Stimulated activated CD8-positive, alpha-beta memory T cell treated with anti-CD3 and anti-CD28 coated beads, Interleukin-7, amount 100 ng/mL, for 1 hour (primary cell): ENCODE measurements at places on chromosomes 7 and 10.

- DNase-seq, result no peak
These were observed 124.3 kb downstream of the CUX1 start for GRCh38 chr7:101941481-101942383.

- no peak for DNase-seq
These were observed 170.2 kb downstream of the SKAP2 start for GRCh38 chr7:26694141-26694540.

DNA sequence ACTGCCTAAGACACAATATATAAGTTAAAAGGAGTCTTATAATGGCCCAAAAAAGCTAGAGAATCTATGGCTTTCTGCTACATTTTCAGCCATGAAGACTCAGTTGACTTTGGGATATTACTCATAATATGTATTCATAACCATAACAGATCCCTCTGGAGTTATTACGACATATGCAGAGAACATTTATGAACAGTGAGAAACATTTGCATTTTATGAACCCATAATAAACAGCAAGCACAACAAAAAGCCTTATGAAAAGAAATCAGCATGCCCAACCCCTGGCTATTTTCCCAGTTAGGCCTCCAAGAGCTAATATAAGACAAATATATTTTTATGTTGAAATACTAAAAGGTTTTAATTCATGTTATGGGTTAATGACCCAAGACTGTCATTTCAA lies 52.4 kb downstream of the ARMH3 start:
- no peak for DNase-seq

DNA sequence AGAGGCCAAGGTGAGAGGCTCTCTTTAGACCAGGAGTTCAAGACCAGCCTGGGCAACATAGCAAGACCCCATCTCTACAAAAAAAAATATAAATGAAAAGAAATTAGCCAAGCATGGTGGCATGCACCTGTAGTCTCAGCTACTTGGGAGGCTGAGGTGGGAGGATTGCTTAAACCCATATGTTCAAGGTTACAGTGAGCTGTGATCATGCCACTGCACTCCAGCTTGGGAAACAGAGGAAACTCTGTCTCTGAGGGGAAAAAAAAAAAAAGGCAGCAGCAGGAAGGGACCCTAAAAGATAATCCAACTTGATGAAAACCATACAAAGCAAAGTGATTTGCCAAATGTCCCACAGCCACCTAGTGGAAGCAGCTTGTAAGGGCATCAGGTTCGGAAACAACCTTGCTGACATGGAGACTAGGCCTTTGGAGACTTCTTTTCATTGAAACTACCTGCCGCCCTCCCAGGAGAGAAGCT lies 15.6 kb upstream of the PBLD start:
- no peak for DNase-seq

DNA sequence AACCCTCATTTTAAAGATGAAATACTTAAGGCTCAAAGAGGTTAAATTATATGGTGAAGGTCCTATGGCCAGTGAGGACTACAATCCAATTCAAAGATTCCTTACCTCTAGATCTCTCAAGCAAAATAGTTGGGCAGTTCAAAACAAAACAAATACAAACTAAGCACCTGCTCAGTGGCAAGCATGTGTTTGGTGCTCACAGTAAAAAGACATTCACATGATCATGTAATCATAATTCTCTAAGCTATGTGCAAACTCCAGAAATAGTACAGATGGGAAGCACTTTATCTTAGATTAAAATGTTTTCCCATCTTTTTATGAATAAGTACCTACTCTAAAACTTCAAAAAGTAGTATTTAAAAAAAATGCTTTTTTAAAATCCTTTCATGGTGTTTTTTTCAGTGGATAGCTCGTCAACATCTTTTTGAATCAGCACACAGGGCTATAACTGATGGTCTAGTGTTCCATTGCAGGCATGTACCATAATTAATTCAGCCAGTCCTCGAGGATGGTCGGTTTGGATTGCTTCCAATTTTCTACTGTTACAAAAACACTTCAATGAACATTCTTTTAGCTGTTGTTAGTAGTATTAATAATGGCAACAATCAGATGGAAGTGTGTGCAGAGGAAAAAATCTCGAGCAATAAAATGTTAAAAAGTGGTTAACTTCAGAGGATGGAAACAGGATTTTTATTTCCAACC lies 58.4 kb downstream of the CHCHD3 start:
- DNase-seq, result no peak

GRCh38 chr10:24869354-24870015 lies 82.9 kb downstream of the PRTFDC1 start:
- DNase-seq, result no peak

DNA sequence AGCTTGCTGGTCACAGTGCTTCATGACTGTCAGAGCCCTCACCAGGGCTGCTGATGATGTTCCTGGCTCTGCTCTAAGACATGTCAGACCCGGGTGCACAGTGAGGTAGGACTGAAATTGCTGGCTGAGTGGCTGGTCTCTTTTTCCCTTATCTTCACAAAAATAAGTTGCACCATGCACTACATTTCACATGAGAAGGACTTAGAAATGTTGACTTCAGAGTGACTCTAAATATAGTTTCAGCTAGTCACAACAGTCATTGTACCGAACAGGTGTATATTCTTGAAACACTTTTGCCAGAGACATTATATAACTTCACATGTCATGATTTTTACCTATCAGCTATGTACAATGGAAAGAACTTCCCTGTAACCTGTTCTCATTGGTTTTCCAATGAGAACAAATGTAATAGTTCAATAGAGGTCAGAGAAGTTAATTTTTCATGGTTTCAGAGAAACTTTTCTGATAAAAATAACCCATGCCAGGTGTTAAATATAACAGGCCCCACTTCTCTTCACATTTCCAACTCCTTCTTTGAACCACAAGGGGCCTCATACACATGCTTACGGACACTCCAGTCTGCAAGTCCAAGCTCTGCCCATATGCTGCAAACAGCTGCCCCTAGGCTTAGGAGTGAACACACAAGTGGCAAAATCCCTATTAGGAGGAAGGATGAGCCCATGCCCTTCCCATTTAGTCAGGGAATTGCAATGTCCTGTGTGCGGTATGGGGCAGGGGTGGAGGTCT lies 115.6 kb downstream of the CDK6 start:
- no peak for DNase-seq

GRCh38 chr10:89003344-89003743 lies 12.7 kb downstream of the FAS start:
- DNase-seq, result no peak

GRCh38 chr7:88105231-88105630 lies 114.6 kb downstream of the SRI start:
- DNase-seq, result no peak

- no peak for DNase-seq
These were observed 288.0 kb upstream of the SEMA3C start for GRCh38 chr7:81206667-81207360.

DNA sequence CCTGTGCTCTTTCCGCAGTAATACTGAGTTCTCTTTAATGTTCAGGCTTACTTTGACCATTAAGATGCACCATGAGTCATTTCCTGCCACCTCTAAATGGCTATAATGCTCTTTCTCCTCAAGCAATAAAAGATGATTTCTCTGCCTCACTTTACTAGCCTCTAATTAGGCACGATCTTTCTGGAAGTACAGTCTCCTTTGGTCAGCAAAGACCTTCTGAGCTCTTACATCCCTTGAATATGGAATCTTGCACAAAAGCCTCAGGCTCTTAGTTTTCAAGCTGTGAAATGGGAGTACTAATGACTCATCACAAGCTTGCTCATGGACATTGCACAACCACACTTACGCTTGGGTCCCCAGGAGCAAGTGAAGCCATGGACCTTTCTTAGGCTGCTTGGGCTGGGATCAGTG lies 85.9 kb downstream of the FRMD4A start:
- no peak for DNase-seq

DNA sequence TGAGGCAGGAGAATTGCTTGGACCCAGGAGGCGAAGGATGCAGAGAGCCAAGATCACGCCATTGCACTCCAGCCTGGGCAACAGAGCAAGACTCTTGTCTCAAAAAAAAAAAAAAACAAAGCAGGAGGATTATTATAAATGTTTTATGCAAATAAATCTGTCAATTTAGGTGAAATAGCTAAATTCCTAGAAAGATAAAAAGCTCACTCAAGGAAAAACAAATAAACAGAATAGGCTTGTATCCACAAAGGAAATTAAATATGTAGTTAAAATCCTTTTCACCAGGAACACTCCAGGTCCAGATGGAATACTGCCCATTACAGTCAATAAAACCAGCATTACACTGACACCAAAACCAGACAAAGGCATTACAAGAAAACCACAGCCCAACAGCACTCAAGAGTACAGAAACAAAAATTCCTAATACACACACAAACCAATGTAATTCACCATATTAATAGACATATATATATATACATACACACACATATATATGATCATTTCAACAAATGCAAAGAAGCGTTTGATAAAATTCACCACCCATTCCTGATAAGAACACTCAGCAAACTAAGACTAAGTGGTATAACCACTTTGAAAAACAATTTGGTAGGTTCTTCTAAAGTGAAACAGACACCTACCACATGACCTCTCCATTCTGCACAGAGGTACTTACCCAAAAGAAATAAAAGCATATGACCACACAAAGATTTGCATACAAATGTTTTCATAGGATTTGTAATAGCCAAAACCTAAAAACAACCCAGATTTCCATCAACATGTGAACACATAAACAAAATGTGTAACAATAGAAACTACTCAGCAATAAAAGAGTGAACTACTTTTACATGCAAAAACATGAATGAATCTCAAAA lies 38.8 kb downstream of the ABI1 start:
- no peak for DNase-seq

DNA sequence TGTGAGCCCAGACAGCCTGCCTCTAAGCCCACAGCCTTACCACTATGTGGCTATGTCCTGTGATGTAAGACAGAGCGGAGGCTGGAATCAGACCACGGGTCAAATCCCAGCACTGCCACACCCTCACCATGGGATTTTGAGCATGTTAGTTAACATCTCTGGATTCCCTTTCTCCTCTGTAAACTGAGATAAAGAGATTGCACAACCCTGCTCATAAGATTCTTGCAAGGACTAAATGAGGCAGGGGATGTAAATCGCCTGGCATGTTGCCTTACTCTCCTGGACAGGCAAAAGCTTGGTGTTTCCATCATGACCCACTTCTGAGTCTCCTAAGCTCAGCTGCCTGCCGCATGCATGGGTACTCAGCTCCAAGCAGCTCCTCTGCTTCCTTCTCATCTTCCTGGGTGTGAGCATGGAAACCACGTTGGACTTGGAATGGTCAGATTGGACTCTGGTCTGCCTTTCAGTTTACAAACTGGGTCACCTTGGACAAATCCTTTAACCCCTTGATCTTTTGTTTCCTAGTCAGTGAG lies 41.3 kb upstream of the MTURN start:
- no peak for DNase-seq

DNA sequence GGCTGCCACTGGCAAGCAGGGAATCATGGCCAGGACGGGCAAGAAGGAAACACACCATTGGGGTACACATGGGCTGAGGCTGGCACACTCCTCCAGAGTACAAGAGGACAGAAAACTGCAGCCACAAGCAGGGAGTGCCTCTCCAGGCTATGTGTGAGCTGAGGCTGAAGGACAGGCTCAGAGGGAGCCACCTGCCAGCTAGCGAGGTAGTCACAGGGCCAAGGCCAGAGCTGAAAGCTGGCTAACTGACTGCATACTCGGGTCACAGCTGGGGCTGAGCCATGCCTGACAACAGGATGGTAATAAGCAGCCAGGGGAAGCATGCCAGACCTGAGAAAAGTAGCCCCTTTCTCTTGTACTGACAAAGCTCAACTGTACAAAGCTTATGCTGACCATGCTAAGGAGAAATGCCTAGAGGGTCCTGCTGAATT lies 52.0 kb downstream of the KIF5B start:
- no peak for DNase-seq

DNA sequence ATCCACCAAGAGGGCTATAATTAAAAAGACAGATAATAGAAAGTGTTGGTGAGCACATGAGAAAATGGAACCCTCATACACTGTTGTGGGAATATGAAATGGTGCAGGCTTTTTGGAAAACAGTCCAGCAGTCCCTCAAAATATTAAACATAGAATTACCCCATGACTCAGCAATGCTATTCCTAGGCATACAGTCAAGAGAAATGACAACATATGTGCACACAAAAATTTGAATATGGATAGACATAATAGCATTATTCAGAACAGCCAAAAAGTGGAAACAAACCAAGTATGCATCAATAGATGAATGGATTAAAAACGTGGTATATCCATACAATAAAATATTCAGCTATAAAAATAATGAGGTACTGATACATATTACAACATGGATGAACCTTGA lies 64.5 kb upstream of the GDF10 start:
- no peak for DNase-seq

GRCh38 chr7:14425559-14425958 lies 436.1 kb upstream of the ETV1 start:
- DNase-seq, result no peak

GRCh38 chr7:55509322-55509721 lies 63.0 kb downstream of the VOPP1 start:
- no peak for DNase-seq

- DNase-seq, result no peak
These were observed 7.9 kb upstream of the TCAF1 start for GRCh38 chr7:143909863-143910262.

- DNase-seq, result no peak
These were observed 23.4 kb upstream of the ARHGAP12 start for GRCh38 chr10:31952066-31952465.

DNA sequence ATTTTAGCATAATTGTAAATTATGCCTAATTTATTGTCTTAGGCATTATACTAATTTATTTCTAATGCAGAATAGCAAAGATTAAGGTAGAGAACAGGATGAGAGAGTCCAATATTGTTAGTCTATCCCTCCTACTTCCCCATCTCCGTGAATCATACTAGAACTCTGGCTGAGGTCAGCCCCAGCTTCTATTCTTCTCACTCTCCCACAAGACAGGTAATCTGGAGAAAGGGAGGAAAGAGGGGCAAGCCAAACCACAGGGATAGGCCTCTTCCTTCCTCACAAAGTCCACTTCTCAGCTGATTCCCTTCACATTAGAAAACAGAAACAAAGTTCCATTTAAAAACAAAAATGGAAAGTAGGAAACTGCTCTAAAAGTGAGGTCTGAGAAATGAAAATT lies 117.5 kb upstream of the LAMB4 start:
- no peak for DNase-seq

DNA sequence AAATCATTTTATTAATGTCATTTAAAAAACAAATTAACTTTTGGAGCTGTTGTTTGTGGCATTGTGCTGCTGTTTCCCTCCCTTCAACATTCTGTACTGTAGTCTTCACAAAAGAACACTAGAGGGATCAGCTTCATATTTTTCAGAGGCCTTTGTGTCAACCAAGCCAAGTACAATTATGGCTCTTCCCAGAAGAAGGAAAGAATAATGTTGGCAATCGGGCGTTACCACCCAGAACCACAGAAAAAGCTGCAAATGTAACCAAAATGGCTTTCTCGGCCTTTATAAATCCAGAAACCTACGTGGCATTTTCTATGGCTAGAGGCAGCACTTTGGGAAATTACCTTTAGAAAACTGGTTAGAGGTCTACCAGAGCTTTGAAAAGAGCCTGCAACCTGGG lies 98.8 kb upstream of the COL1A2 start:
- DNase-seq, result no peak

- DNase-seq, result no peak
These were observed 280.4 kb upstream of the ZNF32 start for GRCh38 chr10:43929122-43929521.
